Omental fat pad (tissue), 4 donors: ENCODE measurements at places on chromosomes 11 and 22.

GRCh38 chr11:18498039-18498438 lies 28.7 kb downstream of the TSG101 start:
- DNase-seq = no peak

DNA sequence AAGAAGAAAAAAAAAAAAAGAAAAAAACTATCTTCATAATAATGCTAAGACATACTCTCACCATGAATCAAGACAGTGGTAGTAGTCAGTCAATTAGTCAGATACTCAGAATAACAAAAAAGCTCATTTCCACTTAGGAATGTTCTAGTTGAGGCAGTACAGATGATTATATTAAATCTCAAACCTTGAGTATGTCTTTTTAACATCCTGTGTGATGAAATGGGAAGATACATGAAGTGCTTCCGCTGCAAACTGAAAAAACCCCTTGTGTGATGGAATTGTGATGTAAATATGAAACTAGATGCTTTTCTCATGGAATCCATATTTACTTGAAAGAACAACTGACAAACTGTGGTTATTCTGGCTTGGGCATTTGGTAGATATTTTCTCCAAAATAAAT lies 13.7 kb downstream of the AMOTL1 start:
- no peak for DNase-seq

DNA sequence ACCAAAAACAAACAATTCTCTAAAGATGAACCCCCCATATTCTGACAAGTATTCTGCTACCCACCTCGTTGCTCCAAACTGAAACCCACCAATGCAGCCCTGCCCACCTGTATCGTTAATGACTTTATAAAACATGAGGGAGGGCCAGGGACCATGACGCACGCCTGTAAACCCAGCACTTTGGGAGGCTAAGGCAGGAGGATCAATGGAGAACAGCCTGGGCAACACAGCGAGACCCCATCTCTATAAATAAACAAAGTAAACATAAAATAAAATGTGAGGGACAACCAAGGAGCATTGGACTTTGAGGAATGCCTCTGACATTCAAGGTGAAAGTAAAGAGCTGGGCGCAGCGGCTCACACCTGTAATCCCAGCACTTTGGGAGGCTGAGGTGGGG lies 39.8 kb upstream of the ATXN10 start:
- DNase-seq = no peak

GRCh38 chr22:30992565-30992964 lies 23.5 kb downstream of the TUG1 start:
- DNase-seq = no peak

DNA sequence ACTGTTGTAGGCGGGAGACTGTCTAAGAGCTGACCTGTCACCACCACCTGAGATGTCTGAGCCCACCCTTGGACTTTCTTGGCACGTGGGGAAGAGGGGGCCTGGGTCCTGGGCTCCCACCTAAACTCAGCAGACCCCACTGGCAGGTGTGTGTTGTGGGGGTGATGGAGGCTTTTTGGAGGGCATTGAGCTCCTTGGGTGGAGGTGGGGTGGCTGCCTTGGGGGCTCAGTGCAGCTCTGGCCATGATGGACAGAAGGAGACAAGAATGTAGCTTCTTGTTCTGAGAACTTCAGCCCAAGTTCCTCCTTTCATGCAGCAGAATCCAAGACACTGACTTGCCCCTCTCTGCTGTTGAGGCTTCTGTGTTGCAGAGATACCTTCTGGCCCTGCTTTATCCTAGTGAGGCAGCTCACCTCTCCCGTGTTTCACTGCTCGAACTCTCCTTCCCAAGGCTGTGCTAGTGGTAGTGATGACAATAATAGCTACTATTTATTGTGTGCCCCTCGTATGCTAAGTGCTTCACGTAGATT lies 116.6 kb upstream of the OR4B1 start:
- DNase-seq = no peak

DNA sequence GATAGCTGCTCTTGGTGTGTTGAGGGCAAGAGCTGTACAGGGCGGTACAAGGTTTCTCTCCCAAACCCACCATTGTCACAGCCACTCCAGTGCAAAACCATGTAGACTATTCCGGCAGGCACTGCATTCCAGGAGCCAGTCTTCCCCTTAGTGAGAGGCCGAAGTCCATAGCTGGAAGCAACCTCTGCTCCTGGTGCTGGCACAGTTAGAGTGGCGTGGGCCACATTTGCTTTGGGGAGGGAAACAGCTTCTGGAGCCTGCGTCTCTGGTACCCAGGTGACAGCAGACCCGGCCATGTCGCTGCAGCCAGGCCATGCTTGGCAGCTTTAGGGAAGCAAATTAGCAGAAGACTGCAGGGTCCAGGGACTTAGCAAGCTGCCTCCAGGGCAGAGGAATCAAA lies 788.0 kb downstream of the BRD1 start:
- no peak for DNase-seq

DNA sequence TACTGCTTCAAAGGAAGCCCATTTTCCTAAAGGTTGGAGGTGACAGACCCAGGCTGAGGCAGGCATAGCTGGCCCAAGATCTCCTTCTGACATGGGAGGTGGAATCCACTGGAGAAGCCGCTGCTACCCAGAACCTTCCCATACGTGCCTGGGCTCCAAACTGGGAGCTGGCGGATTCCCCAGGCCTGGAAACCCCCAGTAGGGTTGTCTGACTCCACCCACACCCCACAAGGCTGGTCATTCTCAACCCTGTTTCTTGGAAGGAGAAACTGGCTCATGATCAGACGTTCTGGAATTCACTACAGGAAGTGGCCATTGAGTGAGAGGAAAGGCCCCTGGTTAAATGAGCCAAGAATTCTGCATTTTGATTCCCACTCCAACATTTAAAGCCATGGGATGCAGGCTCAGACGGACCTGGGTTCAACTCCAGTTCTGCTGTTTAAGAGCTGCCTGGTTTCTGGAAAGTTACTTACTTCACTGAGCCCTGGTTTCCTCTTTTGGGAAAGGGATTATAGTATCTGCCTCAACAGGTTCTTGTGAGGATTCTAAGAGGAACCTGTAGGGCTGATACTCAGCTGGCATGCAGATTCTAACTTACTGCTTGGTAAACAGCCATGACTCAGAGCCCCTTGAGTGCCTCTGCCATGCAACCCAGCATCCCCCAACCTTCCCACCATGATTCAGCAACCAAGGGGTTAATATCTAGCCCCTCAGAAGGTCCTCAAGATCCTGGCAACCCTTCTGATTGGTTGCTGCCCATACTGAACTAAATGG lies 19.4 kb upstream of the TSKU start:
- no peak for DNase-seq

- no peak for DNase-seq
These were observed 61.7 kb downstream of the PTPRJ start for GRCh38 chr11:48041877-48042695.

GRCh38 chr22:47997052-47997590 lies 1234.7 kb downstream of the TBC1D22A start:
- DNase-seq = no peak

DNA sequence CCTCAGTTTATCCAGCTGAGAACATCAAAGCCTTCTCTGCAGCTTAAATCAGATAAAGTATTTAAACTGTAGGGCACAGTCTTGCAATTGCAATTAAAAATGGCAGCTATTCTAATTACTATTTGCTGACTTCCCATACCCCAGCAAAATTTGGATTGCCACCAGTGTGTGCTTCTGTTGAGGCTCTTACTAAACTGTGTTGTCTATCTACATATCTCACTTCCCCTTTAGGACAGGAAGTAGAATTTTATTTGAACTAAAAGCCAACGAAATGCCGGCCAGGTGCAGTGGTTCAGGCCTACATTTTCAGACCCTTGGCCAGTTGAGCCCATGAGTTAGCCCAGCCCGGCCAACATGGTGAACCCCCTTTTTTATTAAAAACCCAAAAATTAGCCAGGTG lies 7.1 kb downstream of the SAA4 start:
- no peak for DNase-seq

DNA sequence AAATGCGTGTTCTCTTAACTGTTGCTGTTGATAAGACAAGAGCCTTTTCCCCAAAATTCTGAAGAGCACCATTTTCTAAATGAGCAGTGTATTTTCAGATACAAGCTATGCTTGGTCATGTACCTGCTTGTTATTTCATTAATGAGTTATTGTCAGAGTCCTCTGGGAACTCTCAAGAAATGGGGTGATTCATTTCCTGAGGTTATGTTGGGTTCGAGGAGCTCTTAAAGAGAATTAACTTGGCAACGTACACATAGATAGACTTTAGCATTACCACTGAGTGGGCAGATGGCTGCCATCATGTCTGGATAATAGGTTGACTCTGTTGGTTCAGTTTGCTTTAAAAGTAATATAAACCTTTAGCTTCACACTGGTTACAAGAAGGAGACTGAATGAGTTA lies 87.9 kb upstream of the SORL1-AS1 start:
- no peak for DNase-seq

DNA sequence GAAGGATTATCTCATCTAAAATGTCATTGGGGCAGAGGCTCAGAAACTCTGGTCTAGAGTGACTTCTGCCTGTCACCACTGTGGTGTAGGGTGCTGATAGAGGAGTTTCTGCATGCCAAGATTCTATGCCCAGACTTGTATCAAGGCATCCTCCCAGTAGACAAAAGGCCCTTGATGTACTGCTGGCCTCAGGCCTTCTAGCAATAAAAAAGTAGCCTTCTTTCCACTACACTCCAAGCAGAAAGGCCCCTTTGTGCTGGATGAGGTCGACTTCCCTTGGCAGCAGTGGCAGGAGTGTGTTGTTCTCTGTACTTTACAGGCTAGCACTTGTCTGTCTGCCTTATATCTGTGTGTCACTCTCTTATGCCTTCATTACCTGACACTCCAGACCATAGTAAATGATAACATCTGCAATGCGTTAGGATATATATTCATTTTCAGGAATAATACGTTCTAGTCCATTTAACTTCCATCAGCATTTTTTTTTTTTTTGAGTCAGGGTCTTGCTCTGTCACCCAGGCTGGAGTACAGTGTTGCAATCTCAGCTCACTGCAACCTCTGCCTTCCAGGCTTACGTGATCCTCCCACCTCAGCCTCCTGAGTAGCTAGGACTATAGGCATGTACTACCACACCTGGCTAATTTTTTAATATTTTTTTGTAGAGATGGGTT lies 49.5 kb upstream of the RRM1 start:
- no peak for DNase-seq

DNA sequence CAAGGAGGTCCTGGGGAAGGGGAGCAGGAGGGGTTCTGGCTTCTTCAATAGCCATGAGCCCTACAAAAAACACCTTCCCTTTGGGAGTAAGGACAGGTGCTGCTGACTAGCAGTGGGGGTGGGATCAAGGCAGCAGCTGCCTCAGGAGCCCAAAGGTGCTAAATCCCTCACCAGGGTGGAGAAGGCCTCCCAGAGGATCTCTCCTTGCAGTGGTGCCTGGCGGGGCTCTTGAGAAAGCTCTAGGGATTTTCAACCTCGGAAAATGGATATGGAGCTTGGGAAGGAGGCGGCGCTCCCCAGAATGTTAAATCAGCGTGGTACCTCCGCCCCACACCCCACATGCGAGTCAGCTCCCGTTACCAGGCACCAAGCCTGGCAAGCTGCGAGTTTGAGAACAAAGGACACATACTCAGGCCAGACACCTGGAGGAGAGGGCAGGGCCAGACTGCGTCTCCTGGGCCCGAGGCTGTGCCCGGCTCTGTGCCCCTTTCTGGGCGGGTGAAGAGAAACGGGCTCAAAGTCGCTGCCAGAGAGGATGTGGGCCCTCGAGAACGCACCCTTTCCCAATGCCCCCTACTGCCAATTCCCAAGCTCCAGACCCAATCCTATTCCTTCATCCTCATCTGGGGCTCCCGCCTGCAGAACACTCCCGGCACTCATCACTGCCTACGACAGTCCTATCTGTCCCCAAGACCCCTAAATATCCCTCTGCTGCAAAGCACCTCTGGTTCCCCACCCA lies 139.0 kb downstream of the BRD1 start:
- DNase-seq = no peak

GRCh38 chr22:20979243-20979809 lies 2.8 kb upstream of the LZTR1 start:
- no peak for DNase-seq

DNA sequence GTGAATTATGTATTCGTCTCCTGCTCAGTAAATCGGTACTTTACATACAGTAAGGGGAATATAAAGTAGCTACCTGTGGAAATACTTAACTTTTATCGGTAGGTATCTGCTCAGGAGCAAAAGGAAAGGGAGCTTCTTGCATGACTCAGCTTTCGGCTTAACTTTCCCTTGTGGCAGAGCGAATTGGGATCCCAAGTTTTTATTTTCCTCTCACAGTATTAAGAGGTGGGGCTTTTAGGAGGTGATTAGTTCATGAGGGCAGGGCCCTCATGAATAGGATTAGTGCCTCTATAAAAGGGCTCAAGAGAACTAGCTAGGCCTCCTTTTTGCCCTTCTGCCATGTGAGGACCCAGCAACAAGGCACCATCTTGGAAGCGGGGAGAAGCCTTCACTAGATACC lies 18.7 kb downstream of the RCN1 start:
- DNase-seq = no peak

DNA sequence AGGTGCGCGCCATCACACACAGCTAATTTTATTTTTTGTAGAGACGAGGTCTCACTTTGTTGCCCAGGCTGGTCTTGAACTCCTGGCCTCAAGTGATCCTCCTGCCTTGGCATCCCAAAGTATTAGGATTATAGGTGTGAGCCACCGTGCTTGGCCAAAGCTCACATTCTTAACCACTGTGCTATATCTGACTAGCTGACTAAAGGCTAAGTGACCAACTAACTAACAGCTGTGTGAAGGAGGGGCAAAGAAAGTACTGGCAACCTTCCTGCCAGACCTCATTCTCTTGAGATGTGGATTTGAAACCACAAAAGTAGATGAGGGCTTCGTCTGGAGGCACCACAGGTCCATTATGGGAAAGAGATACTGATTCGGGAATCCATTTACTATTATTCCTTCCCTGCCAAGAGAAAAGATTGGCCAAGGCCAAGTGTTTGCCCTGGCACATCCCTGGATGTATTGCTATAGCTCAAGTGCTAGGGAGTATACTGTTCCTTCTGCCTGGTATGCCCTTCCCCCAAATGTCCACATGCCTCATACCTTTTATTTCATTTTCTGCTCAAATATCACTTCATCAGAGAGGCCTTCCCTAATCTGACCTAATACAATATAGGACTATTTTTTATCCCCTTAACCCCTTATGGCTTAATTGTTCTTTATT lies 52.7 kb upstream of the RRM1 start:
- no peak for DNase-seq
